ENCODE measurements at places on chromosomes 2 and 18.
A peak's percentile ranks its signal among the peaks of the same experiment; 100 is the strongest.

GRCh38 chr2:97741251-97741650 is 27.9 kb downstream of the ZAP70 start:
- no peak for DNase-seq

DNA sequence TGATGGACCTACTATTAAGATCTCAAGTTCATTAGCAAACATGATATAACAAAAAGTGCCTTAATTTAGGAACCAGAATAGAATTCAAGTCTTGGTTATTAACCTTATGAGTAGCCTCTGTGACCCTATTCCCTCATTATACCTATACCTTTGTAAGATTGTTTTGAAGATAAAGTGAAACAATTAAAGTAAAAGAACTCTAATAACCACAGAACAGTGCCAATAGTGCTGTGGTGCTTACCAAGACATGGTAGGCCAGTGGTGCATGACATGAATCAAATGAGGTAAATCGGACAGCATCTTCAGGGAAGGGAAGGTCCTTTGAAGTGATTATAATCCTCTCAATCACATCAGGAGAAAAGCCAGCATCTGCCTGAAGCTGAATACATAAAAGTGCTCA is 36.4 kb downstream of the METTL4 start:
- DNase-seq, result no peak

DNA sequence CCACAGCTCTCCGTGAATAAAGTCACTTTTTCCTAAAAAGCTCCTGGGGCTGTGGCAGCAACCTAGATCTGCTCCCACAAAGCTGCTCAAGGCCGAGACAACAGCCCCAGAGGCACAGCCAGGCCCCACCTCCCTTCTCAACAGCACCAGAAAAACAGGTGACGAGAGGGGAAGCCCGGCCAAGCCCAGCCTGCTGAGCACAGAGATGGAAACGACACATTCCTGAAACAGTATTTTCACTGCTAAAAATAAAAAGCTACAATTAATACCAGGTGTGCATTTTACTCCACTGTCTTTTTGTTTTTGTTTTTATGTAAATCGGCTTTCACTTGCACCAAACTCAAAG is 199.3 kb downstream of the HDAC4 start:
- DNase-seq, result peak; percentile 16

DNA sequence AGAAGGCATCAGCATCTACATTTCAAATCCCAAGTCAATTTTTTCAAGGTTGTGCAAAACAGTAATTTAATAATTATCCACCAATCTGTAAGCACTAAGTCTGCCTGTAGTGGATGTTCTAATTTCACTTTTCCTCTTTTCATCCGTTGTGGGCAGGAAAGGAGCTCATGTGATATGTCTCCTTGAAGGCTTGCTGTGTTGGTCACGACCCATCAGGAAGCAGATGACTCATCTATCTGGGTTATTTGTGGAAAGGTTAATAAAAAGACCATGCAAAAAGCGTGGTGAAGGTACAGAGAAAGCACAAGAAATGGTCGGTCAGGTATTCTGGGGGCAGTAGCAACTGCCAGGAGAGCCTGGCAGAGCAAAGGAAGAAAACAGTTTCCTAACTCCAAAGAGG is 476.7 kb upstream of the RAB6C start:
- peak; percentile 50 for DNase-seq

- no peak for DNase-seq
These were observed 43.8 kb upstream of the SLC14A1 start for GRCh38 chr18:45680066-45680690.

- no peak for DNase-seq
These were observed 1208.8 kb upstream of the LRRTM1 start for GRCh38 chr2:81513328-81513727.

DNA sequence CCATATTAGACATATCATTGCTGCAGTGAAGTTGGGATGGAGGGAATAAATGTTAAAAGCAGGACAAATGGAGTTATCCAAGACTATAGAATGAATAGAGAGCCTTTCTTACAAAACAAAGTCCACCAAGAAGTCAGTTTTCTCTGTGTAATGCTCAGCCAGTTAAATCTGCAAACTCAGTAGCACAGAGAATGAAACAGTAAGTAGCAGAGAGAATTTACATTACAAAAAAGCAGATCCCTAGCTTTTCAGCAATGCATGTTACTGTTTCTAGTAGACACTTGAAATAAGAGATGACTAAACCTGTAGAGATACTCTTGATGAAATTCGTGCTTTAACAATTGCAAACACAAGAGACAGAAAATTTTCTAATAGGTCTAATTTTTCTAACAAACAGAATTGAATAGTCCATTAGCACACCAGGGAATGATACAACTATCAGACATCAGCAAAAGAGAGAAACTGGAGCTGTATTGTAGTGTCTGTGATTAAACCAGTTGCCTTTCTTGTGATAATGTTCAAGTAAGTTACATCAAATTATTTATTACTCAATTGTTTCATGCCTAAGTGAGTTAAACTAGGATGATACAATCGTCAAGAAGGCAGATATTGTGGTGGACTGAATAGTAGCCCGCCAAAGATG is 322.2 kb upstream of the DDX18 start:
- DNase-seq, result no peak

DNA sequence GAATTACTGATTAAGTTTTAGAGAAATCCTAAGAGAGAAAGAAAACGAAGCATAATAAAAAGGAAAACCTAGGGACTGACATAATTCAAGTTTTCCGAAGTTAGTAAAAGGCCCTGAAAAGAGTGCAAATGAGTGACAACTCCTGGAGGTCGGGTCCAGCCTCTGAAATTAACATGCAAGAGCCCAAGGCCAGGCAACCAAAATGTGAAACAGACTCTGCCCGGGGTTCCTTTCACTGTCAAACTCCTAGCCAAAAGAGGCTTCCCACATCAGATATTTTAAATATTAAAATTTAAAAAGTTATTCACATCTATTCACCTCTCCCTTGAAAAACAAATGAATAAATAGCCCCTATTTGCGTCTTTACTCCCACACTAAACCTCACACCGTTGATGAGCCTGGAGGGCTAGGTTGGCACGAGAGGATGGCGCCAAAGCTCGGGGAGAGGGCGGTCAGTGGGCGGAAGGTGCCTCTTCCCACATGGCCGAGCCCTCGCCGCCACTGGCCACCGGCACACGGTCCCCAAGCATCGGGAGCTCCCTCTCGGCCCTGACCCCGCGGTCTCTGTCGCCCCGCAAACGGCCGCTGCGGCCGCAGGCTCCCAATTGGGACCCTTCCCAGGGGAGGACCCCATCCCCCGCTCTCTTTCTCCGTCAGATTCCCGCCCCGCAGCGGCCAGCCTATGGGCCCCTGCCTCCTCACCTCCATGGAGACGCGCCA is 630 bp downstream of the PPM1G start:
- no peak for DNase-seq

DNA sequence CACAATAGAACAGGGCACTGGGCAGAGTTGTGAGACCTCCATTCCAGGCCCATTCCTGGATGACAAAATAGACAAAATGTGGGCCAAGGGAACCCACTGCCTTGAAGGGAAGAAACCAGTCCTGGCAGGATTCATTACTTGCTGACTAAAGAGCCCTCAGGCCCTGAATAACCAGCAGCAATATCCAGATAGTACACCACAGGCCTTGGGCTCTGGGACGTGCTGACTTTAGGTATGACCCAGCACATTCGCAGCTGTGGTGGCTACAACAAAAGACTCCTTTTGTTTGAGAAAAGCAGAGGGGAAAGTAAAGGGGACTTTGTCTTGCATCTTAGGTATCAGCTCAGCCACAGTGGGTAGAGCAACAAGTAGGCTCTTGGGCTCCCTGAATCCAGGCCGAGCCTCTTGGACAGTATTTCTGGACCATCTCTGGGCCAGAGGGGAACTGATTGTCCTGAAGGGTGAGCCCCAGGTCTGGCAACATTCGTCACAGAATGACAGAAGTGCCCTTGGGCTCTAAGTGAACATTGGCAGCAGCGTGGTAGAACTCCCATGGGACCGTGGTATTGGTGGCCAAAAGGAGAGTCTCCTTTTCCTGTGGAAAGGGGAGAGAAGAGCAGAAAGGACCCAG is 89.9 kb upstream of the CD226 start:
- no peak for DNase-seq
